ENCODE measurements at places on chromosomes 16 and 17.

DNA sequence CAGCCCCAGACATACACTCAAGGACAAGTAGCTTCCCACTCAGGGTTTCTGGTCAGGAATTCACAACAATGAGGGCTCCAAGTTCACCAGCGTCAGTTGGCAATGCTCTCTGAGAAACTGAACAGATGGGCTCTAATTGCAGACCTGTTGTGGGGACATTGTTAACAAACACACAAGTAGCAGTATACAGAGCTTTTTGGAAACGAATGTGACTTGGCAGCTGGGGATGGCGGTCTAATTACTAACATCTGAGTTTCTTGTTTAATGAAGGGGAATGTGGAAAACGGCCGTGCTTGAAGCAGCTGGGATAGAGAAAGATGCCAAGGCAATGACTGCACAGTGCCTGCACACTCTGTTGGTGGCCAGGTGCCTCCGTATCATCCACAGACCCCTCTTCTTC is 316.1 kb upstream of the IRX3 start:
- DNase-seq: peak; percentile 91

DNA sequence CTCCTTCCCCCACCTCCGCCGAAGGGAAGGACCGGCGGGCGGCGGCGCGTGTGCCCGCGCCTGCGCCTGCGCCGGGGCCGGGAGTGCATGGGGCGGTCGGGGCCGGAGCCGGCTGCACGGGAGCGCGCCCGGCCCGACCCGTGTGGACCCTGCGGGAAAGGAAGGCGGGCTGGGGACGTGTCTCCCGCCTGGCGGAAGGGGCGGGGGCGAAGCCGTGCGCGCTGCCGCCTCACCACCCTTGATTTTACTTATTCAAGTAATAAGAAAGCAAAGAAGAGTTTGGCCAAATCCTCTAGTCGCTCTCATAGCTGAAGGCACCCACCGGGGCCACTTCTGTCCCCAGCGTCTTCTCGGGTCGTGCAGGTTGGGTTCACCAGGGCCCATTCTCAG is 596 bp upstream of the PFN1 start:
- peak; percentile 77 for DNase-seq

DNA sequence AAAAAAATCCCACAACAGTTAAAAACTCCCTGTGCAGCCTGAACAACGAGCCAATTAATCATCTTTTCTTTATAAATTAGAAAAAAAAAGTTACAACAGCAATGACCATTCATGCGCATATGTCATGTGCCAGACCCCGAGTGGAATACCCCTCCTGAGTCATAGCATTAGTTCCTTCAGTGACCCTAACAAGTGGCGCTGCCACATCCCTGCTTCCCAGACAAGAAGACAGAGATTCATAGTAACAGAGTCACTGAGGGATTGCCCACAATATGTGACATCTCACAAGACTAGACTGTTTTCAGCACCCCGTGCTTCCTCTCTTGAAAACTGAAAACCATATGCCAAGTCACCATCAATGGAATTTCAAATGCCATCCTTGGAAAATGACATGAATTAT is 7.9 kb downstream of the UMOD start:
- DNase-seq: no peak

DNA sequence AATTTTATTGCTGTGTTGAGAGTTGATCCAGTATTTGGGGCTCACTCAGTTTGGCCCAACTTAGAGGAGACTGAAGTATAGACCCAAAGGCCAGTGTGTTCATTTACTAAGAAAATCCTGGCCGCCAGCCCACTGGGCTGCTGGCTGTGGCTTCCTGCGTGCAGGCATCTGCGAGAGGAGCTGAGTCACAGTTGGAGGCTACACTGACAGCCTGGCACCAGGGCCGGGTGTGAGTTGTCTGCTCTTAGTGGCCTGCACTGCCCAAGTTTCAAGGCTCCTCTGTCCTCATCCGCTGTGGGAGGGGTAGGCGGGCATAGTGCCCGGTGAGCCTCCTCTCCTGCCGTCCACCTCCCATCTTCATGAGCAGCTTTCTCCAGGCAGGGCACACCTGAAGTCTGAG is 54.2 kb downstream of the PLD6 start:
- DNase-seq: no peak

DNA sequence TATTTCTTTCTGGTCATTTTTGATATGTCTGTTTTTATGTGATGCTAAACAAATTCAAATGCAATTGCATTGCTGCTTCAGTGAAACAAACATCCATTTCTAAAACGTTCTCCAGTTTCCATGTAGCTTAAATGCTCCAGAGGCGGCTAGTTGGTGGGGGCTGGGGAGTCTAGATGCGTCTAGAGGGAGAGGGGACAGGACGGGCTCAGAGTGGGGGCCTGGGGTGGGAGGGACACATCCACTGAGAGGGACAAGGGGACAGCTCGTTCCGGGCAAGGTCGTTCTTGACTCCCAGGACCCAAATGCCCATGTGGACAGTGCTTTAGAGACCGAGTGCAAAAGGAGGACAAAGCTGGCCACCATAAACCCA is 102.3 kb downstream of the FOXL1 start:
- no peak for DNase-seq

DNA sequence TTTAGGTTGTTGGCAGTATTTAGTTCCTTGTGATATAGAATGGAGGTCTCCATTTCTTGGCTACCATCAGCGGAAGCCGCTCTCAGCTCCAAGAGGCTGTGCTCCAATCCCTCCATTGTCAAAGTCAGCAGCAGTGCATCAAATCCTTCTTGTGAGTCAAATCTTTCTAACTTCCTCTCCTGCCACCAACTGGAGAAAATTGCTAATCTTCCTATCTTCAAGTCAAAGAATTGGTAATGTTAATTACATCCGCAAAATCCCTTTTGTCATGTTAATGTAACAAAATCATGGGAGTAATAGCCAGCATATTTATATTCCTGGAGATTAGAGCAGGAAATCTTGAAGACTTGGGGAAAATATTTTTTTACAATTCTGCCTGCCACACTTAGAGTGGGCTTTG is 436.4 kb upstream of the DYNLRB2 start:
- DNase-seq: no peak

- DNase-seq: no peak
Observed at GRCh38 chr16:72561-73548, at the start of gene RHBDF1. TSS of gene RHBDF1 (minus strand) at chr16:72631. CDS start at chr16:65015, 7,616 bp downstream.

DNA sequence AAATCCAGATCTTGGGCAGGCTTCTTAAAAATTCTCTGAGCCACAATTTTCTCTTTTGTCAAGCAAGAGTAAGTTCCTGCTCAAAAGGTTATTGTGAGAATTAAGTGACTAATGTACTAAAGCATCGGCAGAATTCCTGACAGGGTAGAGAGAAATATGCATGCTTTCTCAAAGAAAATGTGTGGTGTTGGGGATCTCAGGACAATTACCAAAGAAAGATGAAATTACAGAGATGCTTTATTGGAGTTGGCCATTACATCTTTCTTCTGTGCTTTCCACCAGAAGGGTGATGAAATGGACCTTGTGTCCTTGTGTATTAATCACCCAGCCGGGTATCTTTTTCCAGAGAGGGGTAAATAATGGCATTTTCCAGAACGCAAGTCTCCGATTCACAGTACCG is 1.7 kb upstream of the USP43 start:
- DNase-seq: no peak

DNA sequence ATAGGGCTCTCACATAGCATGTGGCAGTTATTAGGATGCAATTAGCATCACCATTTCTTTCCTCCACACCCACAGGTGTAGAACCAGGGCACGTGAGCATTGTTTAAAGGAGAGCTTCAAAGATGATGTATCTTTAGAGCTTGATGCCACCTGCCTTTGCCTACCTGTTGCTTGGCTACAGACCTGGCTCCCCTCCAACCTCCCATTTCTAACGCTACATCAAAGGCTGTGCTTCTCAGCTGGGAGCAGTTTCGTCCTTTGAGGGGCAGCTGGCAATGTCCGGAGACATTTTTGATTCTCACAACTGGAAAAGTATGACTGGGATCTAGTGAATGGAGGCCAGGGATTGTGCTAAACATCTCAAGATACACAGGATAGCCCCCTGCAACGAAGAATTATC is 78.5 kb upstream of the CLEC3A start:
- peak; percentile 92 for DNase-seq

DNA sequence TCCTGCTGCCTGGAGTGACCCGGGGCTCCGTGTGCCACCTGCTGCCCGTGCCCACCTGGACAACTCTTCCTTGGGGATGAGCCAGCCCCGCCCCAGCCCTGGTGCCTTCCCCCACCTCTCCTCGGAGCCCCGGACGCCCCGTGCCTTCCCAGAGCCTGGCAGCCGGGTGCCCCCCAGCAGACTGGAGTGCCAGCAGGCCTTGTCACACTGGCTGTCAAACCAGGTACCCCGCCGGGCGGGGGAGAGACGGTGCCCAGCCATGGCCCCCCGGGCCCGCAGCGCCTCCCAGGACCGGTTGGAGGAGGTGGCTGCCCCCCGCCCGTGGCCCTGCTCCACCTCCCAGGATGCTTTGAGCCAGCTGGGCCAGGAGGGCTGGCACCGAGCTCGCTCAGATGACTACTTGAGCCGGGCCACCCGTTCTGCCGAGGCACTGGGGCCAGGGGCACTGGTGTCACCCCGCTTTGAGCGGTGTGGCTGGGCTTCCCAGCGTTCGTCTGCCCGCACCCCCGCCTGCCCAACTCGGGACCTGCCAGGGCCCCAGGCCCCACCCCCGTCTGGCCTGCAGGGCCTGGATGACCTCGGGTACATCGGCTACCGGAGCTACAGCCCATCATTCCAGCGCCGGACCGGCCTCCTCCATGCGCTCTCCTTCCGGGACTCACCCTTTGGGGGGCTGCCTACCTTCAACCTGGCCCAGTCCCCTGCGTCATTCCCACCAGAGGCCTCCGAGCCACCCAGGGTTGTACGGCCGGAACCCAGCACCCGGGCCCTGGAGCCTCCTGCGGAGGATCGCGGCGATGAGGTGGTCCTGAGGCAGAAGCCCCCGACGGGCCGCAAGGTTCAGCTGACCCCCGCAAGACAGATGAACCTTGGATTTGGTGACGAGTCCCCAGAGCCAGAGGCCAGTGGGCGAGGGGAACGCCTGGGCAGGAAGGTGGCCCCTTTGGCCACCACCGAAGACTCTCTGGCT is 38.4 kb downstream of the ARHGAP23 start:
- DNase-seq: no peak

DNA sequence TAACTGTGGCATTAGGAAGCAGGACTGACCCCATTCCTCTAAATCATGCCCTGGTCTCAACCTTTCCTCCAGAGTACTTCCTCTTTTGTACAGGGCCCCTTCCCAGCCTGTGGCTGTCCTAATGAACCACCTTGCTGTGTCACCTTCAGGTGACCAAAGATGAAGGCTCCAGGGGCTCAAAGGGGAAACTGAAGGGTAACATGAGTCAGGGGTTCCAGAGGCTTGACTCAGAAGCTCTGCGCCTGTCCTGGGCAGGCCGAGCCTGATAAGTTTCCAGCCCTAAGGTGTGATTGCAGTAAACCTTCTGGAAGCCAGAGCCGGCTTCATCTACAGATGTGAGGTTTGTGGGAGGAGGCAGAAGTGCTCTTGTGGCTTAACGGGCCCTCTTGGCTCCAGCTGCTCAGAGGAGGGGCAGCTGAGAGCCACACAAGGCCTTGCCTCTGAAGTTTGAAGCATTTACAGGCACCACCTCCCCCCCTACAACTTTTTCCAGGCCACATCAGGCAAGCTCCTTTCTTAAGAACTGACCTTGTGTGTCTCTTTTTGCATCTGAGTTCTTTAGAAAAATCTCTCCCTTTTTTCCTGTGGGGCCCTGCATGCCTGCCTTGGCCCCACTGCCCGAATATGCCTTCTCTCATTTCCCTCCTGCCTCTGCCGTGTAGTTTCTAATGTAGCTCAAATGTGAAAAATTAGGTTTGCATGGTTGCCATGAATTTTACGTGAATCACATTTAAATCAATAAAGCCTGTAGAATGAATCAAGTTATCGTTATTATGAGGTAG is 149.9 kb downstream of the CLEC16A start:
- DNase-seq: no peak

- no peak for DNase-seq
Observed at GRCh38 chr17:68319410-68320162, 28.3 kb downstream of the ARSG start.

DNA sequence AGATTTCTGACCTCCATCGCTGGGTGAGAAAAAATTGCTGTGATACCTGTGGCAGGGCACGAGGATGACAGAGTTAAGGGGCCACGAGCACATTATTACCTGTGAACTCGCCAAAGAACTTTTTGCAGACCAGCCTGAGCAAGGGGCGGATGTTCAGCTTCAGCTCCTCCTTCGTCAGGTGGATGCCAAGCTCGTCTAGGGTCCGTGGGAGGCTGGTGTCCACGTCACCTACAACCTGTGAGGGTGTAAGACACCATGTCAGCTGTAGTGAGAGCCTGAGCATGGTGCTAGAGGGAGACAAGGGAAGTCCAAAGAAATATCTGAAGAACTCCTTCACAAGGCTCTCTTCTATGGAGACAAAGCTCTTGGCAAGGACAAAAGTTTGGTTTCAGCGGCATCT is 17.1 kb downstream of the HIGD1B start:
- no peak for DNase-seq

GRCh38 chr17:51359055-51359454 is 98.7 kb downstream of the UTP18 start:
- DNase-seq: no peak

GRCh38 chr17:44666006-44666405 is 9.7 kb downstream of the MEIOC start:
- DNase-seq: no peak

- no peak for DNase-seq
Observed at GRCh38 chr16:71915350-71915749, 20.0 kb downstream of the IST1 start.

- DNase-seq: no peak
Observed at GRCh38 chr17:4229627-4230541, 33.9 kb downstream of the ANKFY1 start.

DNA sequence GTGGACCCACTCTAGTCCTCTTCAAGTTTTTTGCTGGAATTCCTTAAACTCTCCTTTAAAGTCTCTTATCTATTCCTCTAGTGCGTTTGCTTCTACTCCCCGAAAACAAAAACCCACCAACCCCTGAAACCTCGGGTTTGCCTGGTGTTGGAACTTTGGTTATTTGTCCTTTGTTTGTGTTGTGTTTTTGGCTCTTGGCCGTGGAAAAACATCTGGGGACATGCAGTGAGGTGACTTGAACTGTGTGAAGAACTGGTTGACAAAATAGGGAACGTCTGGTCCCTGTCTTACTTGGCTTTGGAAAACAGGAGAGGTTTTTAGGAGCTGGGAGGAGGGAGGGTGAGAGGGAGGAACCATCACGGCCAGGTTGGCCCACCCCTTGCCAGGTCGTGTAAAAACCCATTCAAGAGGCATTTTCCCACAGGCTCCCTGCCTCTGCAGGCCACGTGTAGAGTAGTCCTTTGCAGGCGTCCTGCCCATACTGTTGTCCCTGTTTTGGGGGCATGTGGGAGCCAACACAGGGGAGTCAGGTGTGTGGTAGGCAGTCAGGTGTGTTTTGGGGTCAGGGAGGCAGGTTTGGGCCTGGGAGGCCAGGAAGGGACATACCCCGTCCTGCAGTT is 169.3 kb downstream of the RAB11FIP4 start:
- no peak for DNase-seq

DNA sequence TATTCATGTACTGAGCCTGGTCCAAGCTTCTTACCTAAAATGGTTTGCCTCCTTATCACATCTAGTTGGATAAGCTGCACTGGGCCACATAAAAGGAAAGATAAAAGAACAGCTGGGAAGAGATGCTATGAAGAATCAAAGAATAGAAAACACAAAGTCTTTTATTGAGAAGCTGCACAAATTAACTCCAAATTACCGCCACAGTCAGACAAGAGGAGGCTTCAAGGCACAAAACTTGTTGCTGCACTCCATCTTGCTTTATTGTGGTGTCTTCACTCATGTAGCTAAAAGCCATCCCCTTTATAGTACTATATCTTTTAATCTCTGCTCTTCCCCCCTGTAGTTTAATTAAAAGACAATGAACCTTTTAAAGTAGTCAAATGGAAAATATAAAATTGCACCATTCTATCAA is 330.6 kb upstream of the PMFBP1 start:
- DNase-seq: no peak

All from NCI-H1105 treated with DMSO at 0.1 percent for 48 hours (cell line).